Mucosa of gallbladder (tissue), 1 donor: ENCODE measurements at places on chromosomes 6 and 20. TPM values are rescaled to one million over a fixed set of nuclear protein-coding genes. Genes with fewer than 3 reads are reported as not detected.

DNA sequence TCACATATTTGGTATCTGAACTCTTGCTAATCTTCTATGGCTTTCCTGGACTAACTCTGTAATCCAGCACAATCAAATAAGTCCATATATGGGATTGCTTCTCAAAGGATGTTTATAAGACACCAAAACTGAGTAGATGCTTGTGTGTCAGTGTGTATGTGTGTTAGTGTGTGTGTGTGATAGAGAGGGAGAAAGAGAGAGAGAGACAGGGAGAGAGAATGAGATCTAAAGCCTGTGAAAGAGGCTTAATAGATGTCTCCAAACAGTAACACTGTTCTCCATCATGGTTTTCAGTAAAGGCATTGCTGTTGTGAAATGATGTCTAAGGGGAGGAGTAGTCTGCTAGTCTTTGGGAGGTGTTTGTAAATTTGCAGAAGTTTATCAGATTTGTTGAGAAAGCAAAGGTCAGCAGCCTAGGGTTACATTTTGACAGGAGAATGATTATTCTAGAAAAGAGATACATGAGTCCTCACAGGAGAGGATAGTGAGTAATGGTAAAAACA is 73.9 kb upstream of the MLIP start:
- no peak for DNase-seq

- no peak for DNase-seq
Observed at GRCh38 chr6:36912030-36912454, 26.3 kb downstream of the C6orf89 start.

DNA sequence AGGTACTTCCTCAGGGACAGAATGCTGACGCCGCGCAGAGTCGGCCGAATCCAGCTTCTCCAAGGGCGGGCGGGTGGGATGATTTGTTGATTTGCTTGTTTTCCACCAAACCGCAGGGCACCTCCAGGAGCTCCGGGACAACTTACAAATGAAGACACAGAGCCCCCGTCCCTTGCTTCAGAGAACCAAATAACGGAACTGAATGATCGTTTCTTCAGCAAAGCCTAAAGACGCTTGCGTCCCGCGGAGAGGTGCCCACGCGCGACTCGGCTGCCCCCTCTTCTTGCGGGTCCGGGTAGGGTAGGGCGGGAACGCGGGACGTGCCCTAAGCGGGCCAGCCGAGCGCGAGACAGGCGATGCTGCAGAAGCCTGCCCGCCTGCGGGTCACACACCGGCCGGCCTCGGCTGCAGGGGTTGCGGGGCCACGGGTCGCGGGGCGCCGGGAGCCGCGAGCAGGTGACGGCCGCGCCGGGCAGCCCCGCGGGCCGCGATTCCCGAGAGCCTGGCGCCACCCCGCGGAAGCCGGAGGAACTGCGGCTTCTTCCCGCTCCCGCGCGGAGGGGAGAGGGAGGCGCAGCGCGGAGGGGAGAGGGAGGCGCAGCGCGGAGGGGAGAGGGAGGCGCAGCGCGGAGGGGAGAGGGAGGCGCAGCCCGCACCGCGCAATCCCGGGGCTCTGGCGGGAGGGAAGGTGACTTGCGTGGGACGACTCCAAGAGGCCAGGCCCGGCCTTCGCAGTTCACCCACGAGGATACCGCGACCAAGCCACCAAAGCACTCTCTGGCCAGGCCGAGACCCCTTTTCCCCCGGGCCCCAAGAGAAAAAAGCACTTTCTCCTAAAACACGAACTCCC is 7.7 kb upstream of the FOXF2 start:
- no peak for DNase-seq

DNA sequence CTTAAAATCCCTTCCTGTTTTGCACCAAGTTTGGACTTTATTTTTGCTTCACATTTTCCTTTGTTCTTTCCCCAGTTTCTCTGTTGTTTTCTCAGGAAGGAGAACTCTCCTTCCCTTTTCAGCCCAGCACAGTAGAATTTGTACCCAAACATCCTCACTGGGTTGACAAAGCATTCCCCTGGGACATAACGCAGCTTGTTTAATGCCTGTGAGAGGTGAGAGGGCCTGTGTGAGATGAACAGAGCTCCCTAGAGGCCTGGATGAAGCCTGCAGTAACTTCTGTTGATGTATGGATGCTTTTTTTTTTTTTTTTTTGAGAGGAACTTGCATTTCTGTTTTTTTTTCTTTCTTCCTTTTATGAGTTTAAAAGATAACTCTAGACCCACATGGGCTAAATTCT is 104.9 kb upstream of the SLC22A23 start:
- DNase-seq, result no peak

DNA sequence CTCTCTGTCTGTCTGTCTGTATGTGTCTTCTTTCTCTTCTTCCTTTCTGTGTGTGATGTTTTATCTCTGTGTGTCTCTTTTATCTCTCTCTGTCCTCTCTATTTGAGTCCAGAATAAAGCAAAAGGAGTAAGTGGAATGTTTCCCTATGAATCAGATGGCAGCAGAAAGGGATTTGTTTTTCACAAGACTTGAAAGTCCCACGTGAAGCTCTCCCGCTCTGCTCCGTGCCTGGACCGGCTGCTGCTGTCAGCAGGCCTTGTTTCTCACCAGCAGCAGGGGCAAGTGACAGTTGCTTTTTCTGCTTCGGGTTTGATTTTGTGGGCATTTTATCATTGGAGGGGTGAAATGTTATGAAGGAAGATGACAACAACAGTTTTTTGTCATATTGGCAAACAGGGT is 212.7 kb downstream of the PACRG start:
- no peak for DNase-seq

DNA sequence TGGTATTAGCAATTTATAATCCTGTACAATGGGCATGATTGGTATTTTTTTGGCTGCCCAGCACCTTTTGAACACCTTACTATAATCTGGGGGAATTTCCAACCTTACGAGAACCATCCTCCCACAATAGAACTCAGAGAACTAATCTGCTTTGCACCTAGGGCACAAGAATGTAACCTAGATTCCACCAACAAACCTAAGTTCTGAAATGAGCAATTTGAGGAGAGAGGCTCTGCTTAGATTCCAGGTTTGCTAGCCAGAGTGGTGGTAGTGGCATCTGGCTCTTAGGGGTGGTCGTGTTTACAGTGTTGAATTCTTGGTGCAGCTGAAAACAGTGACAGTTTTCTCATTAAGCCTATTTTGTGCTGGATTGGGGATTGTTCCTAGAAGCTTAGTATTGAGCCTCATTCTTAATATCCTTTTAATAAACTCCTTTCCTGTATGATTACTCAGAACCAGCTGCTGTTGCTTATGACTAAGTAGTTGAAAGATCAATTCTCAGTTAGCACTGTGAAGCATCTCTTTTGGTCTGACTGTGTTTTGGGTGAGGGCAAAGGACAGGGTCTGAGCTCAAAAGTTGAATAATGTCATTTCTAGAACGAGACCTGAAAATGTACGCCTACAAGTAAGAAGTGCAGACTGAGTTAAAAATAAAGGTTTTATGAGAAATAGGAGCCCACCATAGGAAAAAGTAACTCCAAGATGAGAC is 385.6 kb downstream of the CDKAL1 start:
- DNase-seq, result no peak

GRCh38 chr6:90110971-90111370 is 185.7 kb downstream of the BACH2 start:
- DNase-seq, result no peak

DNA sequence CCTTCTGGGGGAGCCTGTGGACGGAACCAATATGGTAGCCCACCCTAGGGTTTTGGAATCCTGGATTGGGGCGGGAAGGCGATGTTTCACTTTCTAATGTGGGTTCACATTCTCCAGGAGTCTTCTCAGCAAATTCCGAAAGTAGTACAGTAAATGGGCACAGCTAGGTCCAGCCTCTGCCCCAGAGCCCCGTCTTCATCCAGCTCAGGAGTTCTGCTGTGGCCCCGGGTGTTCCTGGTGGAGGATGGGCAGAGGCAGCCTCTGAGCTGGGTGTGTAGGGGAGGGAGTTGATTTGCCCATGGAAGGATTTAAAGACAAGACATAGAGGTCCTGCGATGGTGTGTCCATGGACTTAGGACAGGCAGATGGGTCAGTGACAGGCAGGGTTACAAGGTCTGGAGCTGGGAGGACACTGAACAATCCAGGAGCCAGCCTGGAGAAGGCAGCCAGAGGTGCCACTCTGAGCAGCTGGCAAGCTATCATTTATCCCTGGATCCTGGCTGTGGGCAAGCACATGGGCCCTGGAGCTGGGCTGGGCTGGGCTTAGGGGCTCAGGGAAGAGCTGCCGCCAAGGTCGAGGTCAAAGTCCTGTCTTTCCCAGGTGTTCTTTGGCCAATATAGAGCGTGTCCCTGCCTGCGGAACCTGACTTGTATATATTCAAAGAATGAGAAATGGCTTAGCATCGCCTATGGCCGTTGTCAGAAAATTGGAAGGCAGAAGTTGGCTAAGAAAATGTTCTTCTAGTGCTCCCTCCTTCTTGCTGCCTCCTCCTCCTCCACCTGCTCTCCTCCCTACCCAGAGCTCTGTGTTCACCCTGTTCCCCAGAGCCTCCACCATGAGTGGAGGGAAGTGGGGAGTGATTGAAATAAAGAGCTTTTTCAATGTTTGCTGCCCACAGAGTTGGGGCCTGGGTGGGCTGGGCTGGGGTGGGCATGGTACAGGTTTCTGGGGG is 6.7 kb downstream of the CLPSL1 start:
- DNase-seq, result no peak

- no peak for DNase-seq
Observed at GRCh38 chr20:1741309-1742048, 83.9 kb upstream of the SIRPG start.

- no peak for DNase-seq
Observed at GRCh38 chr6:33490198-33490597, 35.8 kb downstream of the ZBTB9 start.

GRCh38 chr6:49252901-49253300 is 210.2 kb downstream of the MMUT start:
- DNase-seq, result no peak

DNA sequence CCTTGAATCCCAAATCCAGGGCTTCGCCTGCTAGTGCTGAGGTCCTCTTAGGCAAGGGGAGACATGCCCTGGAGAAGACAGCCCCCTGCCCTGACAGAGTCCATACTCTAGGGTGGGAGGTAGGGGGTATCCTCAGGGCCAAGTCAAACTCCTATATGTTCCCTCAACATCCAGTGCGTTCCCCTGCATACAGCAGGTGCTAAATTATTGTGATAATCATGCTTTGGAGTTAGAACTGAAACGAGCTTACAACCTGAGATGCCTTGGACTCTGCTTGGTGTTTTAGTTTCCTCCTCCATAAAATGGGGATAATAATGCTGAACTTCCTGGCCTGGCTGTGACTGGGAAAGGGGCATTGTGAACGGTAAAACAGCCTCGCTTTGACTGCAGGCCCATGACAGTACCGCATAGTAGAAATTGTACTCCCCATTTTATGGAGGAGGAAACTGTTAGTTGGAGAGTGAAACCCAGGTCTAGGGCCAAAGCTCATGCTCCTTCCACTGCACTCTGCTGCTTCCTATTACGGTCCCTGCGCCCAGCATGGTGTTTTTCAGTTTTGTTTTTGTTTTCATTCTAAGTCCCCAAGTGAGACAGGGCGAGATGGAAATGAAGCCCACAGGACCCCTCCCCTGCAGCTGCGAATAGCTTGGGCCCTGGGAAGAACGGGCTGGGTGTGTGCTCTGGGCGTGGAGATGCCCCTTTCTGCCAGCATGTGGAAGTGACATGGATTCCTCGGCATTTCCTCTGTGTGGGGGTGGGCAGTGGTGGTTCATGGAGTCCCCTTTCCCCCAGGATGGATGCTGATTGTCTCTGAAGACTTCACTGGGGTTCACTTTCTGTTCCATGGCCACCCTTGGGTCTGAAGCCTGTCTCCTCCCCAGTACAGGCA is 162.5 kb downstream of the VEGFA start:
- DNase-seq, result no peak

DNA sequence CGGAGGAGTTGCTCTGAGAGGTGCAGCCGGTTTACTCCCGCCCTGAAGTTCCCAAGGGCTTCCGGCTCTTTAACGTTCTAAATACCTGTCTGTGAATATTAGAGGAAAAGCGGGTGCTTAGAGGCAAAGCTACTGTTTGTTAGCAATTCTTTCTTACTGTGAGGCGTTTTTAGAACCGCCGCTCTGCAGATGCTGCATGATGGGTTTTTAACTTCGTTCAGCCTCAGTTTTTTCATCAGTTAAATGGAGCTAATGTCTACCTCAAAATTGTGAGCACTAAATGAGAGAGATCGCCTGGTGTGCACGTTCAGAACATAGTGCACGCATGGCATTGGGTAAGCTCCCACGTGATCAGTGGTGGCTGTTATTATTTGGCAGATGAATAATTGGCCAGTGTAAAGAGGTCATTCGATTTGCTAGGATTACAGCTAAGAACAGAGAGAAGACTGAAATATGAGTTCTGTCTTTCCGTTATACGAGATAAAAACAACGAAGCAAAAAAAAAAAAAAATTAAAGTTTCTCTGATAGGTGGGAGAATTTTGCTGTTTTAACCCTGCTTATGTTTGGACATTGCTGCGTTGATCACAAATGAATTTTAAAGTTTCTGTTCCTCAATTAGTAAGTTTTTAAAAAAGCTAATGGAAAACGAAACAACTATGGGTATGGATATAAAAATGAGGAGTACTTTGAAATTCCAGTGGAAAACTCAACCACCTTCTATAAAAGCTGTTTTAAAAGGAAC is 660 bp upstream of the TFB1M start:
- peak; percentile 77 for DNase-seq

DNA sequence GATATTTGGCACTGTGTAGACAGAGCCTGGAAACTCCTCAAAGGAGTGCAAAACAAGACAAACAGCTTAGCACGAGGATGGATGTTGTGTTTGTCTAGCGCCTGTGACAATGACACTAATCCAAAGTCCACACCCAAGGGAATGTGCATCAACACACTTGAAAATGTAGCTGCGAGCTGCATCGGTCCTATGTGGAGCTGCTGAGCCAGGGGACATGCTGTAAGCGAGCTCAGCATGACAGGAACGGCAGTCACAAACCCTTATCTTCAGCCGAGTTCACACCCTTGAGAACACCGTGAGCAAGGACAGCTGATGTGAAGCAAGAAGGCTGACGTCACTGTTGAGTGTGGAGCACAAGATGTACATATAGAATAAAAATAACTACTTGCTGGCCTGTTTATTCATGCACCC is 684.3 kb downstream of the QKI start:
- DNase-seq, result no peak

- no peak for DNase-seq
Observed at GRCh38 chr6:82751718-82752117, 313.9 kb downstream of the UBE3D start.

- no peak for DNase-seq
Observed at GRCh38 chr20:56625837-56626236, 3.3 kb upstream of the TFAP2C start.

GRCh38 chr6:15338476-15338875 is 92.6 kb downstream of the JARID2 start:
- no peak for DNase-seq

Gene MGME1
- 8.5 TPM for total RNA-seq

Gene SS18L1
- 14.2 TPM for total RNA-seq

Gene SLC26A8
- total RNA-seq, result not detected

Gene KIF25
- 0.43 TPM for total RNA-seq

Gene CST9L
- total RNA-seq, result not detected
